ENCODE measurements at places on chromosomes 1 and 21.

DNA sequence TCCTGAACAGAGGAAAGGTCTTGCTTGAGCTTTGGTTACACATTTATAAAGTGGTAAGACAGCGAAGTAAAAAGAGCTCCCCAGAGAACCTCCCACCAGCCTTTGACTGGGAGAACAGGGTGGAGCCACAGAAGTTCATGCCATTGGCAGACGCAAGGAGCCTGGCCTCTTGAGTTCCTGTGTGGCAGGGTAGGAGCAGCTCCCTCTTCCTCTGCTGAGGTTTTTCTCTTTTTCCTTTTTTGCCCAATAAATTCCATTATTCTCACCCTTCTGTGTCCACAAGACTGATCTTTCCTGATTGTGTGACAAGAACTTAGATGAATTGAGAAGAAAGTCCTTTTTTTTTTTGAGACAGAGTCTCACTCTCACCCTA, 4.3 kb downstream of the THEM4 start:
- peak; percentile 27 for DNase-seq

DNA sequence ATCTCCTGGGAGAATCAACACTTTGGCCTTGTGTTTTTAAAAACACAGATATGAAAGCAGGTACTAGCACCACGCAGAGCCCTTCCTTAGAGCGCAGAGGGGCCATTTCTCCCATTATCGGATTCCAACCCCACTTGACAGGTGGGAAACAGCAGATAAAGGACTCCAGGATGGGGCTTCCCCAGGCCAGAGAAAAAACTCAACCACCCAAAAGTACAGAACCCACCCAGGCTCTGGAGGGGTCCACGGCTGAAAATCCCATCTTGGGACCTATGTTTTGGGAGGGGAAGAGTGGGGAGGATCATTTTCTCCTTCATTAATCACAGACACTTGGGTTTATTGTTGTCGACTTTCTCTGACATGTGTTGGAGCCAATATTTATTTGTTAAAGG, 27.1 kb upstream of the COL18A1 start:
- DNase-seq, result no peak

DNA sequence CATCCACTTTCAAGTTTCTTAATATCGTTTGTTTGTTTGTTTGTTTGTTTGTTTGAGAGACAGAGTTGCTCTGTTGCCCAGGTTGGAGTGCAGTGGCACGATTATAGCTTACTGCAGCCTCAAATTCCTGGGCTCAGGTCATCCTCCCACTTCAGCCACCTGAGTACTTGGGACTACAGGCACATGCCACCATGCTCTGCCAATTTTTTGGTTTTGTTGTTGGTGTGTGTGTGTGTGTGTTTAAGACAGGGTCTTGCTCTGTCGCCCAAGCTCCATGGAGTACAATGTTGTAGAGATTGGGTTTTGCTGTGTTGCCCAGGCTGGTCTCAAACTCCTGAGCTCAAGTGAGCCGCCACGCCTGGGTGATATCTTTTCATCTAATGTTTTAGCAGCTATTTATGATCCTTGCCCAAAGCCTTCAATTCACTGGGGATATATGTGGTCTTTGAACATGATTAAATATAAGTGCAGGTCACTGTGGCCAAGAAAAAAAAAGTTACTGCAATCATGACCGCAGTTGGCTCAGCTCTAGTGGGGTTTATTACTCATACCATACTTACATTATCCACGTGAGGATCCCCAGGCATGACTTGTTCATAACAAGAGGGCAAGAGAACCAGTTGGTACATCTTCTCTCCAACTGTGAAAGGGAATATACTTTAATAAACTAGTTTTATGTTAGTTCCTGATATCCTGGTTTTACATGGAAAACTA, 8.0 kb downstream of the RRP1B start:
- DNase-seq, result no peak

DNA sequence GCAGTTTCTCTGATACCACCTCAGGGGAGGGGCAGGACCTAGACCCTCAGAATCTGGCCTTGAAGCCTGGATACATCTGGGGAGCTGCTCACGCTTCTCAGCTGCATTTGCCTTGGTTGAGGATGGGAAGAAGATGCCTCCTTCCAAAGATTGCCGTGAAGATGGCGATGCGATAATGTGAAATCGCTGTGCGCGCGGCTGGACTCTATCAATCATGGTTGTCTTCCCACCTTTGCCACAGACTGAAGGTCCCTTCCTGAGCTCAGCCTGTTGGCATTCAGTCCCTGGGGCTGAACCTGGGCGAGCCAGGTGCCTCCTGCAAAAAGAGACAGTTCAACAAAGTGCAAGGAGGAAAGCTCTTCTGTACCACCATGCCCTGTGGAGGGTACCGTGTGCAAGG, 114.4 kb upstream of the SLC45A1 start:
- DNase-seq, result no peak

GRCh38 chr1:82091729-82092128, 291.0 kb downstream of the ADGRL2 start:
- DNase-seq, result no peak

- DNase-seq, result no peak
Observed at GRCh38 chr1:87927391-87928280, 599.0 kb downstream of the LMO4 start.

GRCh38 chr1:226541231-226541630, 7.3 kb upstream of the STUM start:
- DNase-seq, result no peak

- no peak for DNase-seq
Observed at GRCh38 chr21:31198575-31198974, 145.5 kb downstream of the TIAM1 start.

- DNase-seq, result no peak
Observed at GRCh38 chr1:159826441-159827101, at the start of gene SLAMF8. TSS of gene SLAMF8 (plus strand) at chr1:159826873. CDS start at chr1:159826899, 26 bp downstream.

GRCh38 chr1:24325587-24326449, 6.7 kb downstream of the GRHL3 start:
- DNase-seq, result no peak

- DNase-seq, result no peak
Observed at GRCh38 chr1:221698579-221699349, 43.1 kb downstream of the DUSP10 start.

GRCh38 chr1:201365251-201365650, 12.2 kb downstream of the TNNT2 start:
- DNase-seq, result no peak

GRCh38 chr1:243494741-243495431, 239.0 kb downstream of the SDCCAG8 start:
- no peak for DNase-seq

DNA sequence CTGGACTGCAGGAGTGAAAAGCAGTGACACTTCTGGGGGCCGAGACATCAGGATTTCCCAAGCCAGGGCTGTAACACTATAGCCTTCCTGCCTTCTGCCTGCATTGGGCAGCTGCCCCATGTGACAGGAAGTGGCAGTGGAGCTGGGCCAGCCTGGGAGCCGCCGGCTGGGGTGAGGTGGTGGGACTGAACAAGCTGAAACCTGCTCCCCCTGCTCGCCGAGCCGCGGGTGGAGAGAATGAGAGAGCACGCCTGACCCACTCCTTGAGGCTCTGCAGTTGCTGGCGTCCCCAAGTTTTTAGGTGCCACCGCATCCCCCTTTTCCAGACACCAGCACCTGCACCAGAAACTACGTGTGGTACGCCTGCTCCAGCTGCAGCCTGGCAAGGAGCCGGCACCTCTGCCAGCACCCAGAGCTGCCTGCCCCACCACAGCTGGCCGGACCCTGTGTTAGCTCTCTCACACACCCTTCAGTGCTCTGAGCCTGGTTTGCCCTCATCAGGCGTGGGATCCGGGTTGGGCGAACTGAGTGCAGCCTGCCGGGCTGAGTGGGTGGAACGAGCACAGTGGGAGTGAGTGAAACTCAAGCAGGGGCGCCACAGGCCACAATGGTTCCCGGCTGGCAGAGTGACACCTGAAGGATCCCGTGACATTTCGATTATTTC, 119.4 kb downstream of the AKT3 start:
- no peak for DNase-seq

GRCh38 chr1:106814418-106814817, 242.1 kb upstream of the PRMT6 start:
- DNase-seq, result no peak

DNA sequence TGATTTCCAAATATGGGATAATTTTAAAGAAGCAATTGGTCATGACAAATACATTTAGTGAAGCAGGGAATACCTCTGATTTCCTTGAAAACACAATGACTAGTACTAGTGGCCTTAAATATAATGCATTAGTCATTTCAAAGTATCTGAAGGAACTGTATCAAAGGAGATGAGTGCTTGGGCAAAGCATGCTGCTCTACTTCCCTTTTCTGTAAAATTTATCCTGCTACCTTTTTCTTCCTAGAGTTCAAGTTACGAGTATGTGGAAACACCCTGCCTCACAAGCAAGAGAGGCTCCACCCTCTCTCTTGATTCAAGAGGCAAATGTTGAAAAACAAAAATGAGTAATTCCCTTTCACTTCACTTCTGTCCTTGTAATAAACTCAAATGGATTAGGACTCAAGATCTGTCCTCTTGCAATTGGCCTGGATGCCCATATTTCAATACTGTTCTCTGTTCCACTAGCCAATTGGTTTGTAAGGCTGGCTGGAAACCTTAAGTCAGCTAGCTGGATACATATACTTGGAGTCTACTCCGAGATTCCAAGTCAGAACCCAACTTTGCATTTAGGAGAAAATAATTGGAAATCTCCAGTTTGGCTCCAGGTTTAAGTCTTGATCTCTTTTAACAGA, 92.5 kb downstream of the CDC42BPA start:
- DNase-seq, result no peak

DNA sequence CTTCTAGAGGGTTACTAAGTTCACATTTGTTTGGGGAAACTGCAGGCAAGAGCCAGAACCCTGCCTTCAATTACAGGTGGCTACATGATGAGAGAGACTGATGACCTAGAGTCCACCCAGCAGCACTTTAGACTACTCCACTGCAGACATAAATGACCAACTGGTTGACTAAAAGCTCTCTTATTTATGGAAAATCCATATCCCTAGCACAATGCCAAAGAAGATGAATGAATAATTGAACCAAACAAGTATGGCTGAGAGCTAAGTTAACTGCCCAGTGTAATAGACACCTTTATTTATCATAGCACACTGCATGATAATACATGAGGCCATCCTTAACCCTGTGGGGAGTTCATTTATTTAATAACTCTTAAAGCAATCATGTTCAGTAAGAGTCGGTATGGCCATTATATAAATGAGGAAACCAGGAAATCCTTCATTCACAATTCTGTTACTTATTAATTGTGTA, 60.4 kb downstream of the IL12RB2 start:
- no peak for DNase-seq

DNA sequence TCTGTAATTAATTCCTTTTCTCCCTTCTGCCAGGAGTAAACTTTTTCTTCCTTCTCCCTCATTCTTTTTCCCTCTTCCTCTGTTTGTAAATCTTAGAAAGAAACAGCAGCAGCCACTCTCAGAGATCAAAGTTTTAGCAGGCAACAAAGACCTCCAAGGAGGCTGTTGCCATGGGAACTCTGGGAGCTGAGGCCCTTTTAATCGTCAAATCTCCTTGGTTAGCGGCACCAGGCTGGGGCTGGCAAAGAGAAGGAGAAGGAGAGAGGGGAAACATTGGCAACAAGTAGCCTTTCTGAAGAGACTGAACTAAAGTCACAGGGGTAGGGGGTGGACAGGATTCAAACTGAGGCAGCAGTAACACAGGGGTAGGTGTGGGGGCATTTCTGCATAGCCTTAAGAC, 25.2 kb downstream of the ILDR2 start:
- no peak for DNase-seq

DNA sequence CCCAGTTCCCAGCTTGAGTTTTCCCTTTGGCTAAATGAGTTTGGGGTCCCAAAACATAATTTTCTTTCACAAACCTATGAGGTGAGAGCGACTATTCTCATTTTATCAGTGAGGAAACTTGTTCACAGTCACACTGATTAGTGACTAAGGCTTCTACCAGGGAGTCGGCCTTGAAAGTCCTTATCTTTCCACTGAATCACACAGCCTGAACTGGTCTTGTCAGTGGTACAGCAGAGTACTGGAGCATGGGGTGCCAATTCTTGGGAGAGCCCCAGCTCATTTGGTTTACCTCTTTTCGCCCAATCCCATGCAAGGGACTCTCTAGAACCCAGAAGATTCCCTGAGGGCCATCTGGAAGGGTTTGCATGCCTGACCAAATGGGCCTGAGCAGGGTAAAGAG, 16.9 kb downstream of the HSD3B2 start:
- no peak for DNase-seq

DNA sequence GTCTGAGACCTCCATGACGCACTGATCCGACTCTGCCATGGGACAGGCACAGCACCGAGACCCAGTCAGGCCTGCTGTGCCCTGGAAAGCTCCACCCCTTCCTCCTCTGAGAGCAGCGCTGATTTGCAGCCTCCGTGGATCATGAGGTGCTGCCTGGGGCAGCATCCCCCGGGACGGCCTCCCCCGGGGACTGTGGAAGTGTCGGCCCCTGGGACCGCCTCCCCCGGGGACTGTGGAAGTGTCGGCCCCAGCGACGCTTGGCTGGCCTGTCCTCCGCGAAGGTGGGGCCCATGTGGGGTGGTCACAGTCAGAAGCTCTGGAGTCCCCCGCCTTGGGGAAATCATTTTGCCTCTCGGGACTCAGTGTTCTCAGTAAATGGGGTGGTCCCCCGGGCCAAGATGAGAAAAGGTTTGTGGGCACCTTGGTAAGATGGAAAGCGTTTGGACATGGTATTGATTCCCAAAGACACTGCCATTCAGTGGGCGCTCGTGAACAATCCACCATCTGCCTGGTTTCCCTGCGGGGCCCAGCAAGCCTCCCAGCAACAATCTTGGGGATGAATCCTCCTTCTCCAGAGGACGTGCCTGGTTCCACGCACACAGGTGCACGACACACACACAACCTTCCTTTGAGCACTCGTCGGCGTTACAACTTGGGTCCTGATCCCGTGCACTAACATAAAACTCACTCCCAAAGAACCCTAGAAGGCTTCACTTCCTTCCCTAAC, 3.0 kb downstream of the TFF2 start:
- no peak for DNase-seq

DNA sequence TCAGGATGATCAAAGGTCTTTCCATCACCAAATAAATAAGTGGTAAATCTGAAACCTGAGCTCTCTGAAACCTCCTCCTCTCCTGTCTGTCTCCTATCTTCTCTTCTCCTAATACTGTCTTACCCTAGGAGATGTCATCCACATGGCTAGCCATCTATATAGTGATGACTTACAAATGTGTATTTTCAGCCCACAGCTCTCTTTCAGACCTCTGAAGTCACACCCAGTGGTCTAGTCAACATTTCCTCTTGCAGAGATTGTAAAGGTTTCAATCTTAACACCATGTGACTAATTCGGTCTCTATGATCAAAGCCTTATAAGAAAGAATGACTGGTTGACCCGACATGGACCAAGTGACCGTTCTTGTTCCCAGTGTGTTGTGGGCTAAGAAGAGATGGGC, 63.1 kb upstream of the DPT start:
- no peak for DNase-seq
